Activated T-cell treated with anti-CD3 and anti-CD28 coated beads, Interleukin-2, amount 50 U/mL, for 24 hours (primary cell): ENCODE measurements at places on chromosomes 13 and 19.
A peak's percentile ranks its signal among the peaks of the same experiment; 100 is the strongest.

DNA sequence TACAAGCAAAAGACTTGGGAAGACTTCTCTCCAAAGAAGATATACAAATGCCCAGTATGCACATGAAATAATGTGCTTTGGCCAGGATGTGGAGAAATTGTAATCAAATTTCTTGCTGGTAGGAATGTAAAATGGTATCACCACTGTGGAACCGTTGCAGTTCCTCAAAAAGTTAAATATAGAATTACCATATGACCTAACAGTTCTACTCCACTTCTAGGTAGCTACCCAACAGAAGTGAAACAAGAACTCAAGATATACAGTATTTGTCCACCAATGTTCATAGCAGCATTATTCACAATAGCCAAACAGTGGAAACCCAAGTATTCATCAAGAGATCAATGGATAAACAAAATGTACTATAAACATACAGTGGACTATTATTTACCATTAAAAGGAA lies 95.0 kb upstream of the KLF5 start:
- DNase-seq, result no peak

DNA sequence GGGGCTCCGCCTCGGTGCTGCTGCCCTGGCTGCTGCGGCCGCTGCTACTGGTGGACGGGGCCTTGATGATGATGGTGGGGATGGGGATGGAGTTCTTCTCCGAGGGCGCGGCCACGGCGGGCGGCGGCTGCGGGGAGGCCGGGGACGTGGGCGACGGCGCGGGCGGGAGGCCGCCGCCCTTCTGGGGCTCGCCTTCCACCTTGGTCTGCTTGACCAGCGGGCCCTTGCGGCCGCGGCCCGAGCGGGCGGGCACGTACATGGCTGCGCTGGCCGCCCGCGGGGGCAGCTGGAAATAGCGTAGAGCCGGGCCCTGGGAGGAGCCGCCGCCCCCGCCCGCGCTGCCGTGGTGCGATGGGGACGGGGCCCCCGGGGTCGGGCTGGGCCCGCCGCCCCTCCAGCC lies 19.2 kb downstream of the C19orf81 start:
- DNase-seq, result no peak

GRCh38 chr19:13712767-13713201 lies 51.5 kb upstream of the MRI1 start:
- no peak for DNase-seq

DNA sequence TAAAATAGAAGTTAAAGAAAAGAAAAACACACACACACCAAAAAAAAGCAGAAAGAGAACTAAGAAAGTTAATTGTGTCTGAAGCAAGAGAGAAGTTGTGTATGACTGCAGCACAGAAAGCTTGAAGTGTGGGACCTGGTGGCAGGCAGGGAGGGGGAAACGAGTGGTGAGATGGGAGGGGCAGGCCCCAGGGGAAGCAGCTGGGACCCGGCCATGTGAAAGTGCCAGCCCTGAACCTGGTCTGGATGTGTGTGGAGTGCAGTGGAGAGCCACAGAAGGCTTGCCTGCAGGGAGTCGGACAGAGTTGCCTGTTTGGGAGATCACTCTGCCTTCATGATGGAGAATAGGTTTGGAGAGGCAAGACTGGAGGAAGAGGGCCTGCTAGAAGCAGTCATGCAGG lies 199.0 kb downstream of the GGACT start:
- no peak for DNase-seq

DNA sequence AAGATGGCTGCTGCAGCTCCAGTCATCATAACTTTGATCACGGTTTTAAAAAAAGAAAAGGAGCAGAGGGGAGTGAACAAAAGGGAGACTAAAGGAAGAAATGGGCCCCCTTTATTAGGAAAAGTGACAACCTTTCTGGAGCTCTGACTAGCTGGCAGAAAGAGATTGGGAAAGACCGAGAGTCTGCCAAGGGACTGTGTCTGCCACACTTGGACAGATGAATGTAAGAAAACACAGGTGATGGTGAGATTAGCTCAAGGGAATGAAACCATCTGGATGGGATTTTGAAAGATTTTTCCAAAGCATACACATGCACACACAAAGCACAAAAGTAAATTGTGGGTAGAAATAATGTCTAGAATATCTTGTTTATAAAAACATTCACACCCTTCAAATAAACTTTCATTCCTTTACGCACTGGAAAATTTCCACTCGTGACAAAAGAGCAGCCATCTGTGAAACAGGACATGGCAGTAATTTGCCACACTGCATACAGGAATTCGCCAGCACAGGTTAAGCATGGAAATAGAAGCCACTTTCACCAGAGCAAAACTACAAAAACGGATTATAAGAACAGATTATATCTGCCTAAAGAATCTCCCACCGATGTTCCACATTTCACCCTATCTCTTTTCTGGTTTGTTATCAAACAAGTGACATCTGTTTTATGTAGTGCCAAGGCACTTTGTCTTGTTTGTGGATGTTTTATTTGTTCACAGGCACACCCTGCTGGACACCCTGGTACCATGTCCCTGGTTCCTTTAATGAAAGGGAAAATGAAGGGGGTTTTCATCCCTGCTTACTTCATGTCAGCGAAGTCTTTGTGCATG lies 819.5 kb downstream of the DIAPH3 start:
- no peak for DNase-seq

DNA sequence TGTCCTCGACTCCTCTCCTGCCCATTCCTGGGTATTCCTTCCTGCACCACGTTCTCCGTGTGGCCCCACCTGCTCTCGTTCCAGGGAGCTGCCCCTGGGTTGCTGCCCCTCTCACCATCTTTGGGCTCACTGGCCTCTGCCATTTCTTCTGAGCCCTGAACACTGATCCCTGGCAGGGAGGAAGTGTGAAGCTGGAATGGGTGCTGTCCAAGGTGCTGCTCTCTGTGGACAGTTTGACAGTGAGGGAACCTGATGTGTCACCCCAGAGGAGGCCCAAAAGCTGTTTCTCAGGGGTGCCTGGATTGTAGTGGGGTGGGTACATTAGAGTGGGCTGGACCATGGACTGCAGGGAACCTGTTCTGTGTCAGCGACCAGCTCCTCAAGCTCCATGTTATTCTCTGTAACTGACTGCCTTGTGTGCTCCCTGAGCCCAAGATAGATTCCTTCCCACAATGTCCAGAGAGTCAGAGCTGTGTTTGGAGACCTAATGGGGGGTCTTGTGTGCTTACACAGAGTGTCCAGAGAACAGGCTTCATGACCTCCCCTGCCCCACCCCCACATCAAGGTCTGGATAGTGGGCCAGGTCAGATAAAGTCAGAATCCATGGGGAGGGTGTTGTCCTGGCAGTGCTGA lies 7.2 kb upstream of the CEACAM8 start:
- DNase-seq, result no peak

DNA sequence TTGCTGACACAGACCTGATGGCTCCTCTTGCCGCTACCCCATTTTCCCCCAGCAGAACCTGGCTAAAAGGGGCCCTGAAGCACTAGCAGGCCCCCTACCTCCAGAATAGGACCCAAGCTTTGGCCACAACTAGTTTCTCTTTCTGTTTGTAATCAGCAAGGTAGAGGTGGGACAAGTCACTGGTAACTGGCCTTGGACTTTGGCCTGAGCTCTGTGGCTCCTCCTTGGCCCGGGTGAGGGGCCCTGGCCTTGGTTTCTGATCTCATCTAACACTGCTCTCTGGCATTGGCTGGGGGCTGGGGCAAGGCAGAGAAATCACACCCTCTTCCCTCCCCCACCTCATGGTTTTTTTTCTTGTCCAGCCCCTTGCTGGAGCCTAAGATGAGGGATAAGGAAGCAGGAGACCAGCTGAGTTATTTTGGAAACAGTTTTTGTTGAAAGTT lies 2.1 kb downstream of the CALM3 start:
- peak; percentile 41 for DNase-seq

DNA sequence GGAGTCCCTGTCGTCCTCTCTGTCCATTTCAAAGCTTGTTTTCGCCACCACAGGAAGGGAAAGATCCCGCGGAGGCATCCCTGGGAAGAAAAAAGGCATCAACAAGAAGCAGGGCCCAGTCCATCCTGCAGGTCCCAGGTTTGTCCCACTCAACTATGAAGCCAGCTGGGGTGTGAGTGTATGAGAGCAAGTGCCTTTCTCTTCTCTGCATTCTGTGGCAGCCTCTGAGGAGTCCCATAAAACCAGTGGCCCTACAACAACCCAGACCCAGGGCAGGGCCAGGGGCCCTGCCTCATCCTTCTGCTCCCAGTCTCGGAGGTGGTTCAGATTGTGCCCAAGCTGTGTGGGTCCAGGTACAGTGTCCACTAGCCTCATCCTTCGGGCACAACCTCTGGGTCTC lies 18.9 kb downstream of the PEG3 start:
- DNase-seq, result no peak
